ENCODE measurements at places on chromosomes 2 and 18.

DNA sequence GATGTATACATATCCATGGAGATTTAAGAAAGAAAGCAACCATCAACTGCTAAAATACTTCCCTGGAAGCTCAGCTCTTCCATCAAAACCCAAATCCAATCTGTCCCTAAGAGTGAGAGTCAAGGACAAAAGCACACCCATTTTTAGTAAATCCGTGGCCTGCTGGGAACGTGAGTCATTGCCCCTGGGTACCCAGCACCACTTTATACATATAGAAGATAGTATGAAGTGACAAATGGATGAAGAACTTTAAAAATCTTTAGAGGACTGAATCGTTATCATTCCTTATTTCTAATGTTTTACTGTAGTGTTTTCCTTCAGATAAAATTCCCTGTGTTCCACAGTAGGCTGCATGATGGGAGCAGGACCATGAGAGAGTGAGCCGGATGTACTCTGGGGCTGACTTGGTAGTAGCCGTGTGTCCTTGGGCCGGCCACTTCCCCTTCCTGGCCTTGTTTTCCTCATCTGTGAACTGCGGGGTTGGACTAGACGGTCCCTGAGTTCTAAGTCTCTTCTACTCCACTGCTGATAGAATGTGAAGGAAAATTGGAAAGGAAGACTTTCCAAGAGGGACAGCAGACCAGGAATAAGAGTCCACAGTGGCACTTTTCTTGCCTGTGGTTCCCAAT, 28.5 kb upstream of the CEP68 start:
- no peak for DNase-seq

DNA sequence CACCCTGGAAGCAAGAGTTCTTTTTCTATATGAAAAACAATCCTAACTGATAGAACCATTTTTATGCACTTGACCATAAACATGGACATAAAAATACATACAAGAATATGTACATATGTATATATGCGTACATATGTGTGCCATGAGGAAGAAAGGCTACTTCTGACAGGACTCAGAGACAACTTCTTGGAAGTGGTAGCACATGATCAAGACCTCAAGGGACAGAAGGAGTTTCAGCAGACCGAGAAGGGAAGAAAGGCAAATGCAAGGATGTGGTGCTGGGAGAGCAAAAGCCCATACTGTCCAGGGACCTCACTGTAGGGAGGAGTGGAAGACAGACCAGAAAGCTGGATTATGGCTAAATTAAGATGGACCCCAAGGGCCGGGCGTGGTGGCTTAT, 11.4 kb upstream of the NPAS2 start:
- no peak for DNase-seq

DNA sequence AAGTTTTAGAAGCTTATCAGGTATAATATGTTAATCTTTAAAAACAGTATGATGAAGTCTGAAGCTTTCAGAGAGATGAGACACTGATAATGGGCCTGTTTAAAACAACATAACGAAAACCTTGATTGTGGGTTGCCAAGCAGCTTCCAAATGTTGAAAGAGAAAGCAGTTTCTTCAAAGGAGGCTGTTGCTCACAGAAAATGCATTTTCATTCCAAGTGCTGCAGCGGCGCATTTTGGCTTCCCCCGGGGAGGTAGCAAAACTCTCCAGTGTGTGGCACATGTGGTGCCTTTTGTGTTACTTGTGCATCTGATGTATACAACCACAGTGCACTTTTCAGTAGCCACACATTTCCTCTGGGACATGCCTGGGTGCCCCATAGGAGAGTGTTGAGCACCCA, 66.1 kb downstream of the TMEFF2 start:
- no peak for DNase-seq

DNA sequence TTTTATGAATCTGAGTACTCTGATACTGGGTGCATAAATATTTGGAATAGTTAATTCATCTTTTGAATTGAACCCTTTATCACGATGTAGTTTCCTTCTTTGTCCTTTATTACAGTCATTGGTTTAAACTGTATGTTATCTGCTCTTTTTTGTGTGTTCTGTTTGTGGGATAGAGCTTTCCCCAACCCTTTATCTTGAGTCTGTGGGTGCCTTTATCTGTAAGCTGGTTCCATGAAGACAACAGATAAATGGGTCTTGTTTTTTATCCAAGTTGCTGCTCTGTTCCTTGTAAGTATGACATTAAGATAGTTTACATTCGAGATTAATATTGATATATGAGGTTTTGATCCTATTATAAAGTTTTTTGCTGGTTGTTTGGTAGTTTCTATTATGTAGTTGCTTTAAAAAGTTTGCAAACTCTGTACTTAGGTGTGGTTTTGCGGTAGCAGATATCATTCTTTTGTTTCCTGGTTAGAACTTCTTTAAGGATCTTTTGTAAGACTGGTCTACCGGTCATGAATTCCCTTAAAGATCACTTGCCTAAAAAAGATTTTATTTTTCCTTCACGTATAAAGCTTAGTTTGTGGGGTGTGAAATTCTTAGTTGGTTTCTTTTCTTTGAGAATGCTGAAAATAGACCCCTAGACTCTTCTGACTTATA, 1451.3 kb upstream of the SLC39A10 start:
- no peak for DNase-seq
